ENCODE measurements at places on chromosomes 1 and 21.

DNA sequence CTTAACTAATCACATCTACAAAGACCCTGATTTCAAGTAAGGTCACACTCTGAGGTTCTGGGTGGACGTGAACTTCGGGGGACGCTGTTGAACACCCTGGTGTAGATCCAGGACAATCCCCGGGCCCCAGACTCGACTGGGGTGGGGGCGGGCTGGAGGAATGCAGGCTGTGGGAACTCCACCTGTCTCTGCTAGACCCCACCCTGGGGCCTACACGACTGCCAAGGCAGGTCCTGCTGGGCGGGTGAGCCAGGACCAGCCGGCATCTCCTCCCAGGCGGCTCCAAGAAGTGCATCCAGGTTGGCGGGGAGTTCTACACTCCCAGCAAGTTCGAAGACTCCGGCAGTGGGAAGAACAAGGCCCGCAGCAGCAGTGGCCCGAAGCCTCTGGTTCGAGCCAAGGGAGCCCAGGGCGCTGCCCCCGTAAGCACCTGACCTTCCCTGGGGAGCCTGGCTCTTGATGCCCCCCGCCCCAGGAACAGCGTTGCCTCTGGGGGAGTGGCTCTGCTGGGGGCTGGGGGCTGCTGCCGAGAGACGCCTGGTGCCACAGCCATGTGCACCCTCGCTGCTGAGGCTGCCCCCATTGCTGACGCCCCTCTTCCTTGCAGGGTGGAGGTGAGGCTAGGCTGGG, 3.8 kb downstream of the AIRE start:
- no peak for DNase-seq

GRCh38 chr1:226332947-226333346, 24.0 kb upstream of the LIN9 start:
- DNase-seq, result no peak

DNA sequence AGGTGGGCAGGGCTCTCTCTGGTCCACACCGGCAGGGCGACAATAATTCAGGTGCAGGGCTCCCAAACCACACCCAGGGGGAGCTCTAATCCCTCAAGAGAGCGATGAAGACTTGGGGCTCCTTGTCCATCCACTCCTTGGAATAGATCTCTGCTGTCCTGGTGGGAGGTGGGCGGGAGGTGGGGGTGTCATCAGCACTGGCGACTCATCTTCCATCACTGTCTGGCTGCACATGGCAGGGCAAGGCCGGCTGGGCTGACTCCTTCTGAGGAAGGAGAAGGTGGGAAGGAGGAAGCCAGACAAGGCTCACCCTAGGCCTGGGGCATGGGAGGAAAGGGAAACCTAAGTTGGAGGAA, 29.3 kb downstream of the TNNT2 start:
- peak; percentile 4 for DNase-seq

DNA sequence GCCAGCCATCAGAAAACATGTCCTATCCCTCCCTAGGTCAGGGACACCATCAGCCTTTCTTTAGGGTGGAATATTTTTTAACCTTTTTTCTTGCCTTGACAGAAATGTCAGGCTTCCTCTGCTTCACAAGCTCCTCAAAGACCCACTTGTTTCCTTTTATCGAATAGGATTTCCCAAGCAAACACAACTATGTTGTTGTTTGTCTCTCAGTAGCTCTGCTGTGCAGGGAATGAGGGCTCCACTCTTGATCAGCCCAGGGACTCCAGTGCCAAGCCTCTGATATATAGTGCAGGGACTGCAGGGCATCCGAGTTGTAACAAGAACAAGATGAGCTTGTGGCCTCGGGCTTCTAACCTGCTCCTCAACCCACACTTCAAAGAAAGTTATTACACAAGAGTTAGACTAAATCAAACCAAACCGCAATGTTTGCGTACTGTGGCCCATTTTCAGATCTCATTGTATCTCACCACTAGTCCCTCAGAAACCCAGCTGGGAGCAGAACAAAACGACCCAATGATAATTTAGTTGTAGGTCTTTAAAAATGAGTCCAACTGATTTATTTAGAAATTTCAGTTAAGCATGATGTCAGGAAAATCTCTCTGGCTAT, 108.1 kb downstream of the ATG4C start:
- DNase-seq, result no peak

GRCh38 chr1:53526451-53527101, 67.4 kb downstream of the DMRTB1 start:
- no peak for DNase-seq

DNA sequence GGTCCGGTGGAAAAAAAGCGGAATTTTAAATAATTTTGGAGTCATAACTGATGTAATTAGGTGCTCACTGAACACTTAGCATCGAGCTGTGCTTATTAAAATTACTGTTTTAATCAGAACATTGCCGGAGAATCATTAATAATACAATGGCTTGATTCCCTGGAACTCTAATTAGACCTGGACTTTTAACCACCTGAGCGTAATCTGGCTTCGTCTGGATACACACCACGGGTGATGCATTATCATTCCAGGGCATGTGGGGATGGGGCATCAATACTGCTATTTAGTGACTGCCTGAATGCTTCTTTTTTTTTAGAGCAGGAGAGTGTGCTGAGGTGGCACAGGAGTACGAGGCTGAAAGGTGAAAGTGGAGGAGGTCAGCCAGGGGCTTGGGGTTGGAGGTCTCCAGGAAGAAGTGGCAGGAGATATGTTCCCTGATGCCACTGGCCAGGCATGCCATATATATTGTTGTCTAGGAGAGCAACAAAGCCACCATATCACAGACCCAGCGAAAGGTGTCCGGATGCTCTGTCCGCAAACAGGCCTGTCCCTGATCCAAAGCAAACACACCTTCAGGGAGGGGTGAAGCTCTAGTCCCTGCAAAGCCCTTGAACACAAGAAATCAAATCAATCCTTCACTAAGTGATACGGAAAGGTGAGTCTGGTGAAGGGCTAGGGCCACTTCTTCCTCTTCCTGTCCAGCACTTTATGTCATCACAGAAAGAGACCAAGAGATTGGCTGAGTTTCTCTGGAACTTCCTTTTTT, 125.2 kb downstream of the PLXNA2 start:
- DNase-seq, result no peak

GRCh38 chr21:26100573-26100972, 70.0 kb downstream of the APP start:
- no peak for DNase-seq

DNA sequence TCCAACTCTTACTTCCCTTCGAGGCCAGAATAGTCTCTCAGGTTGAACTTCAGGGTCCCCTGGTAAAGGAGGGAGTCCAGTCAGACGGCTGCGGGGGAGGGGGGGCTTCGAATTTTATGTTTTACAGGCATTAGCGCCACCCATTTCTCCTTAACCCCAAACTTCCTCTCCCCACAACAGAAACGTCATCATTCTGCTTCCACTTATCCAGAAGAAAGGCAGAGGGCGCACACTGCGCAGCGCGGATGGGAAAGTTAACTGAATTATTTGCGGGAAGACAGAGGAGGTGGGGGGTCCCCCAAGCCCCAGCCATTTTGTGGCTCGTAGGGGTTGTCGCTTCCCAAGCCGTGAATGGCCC, 529 bp upstream of the PRMT2 start:
- peak; percentile 25 for DNase-seq

GRCh38 chr1:17654519-17654918, 100.6 kb upstream of the ACTL8 start:
- no peak for DNase-seq

DNA sequence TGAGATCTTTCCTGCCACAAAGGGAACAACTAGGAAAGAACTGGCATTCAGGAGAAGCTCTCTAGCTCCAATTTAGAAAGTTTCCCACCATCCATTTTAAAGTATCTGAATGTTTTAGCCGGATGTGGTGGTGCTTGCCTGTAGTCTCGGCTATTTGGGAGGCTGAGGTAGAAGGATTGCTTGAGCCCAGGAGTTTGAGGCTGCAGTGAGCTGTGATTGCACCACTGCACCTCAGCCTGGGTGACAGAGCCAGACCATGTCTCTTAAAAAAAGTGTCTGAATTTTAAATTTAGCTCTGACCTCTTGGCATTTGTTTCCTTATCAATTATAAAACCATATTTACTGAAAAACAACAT, 67.2 kb downstream of the RPAP2 start:
- DNase-seq, result no peak

- no peak for DNase-seq
Observed at GRCh38 chr1:228273720-228274451, 66.0 kb downstream of the OBSCN start.
